ENCODE measurements at places on chromosomes 7 and 10. TPM values are rescaled to one million over a fixed set of nuclear protein-coding genes. Genes with fewer than 3 reads are reported as not detected.

DNA sequence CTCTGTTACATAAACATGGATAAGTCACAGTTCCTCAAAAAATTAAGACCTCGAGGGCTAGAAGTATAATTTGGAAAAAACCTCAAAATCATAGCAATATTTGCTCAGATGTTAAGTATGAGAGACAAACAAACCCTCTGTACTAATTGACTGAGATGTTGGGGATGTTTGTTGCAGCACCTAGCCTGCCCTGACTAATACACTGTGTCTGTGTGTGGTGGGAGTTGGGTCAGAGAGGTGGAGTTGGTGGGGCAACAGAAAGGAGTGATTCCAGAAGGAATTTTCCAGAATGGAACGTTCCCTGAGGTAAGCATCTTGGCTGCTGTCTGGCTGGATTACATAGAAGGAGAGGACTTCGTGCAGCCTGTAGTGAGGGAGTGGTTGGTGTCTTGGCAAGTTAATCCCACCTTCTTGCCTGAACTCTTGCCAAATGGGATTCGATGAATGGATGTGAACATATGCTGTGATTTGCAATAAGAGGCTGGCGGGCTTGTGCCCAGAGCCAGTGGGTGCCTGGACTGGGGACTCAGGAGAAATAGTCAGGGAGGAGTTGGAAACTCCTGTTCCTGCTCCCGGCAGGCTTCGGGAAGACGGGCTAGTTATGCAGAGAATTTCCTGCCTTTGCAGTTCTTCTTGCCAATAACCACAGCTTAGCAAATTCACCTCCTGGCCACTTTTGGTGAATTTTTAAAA lies 9.3 kb upstream of the FAM180A start:
- no peak for DNase-seq

DNA sequence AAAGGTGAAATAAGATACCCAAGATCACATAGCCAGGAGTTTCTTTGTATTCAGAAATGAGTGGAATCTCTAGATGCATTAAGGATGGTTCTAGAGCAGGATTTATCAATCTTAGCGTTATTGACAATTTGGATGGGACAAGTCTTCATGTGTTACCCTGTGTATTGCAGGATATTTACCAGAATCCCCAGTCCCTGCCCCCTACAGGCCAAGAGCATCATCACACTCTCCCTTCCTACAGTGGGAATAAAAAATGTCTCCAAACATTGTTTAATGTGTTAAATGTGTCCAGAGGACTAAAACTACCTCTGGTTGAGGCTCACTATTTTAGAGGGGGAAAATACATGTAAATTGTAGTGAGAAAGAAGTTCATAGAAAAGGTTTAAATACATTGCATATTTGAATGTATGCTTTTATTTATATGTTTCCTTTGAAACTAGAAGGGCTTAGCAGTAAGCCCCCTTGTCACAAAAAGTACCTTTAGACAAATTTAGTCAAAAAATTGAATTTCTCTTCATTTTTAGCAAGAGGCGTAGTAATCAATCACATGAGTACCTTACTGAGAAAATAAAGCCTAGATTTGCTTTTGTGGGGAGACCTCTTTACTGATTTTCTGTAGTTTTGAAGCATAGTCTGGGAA lies 141.2 kb downstream of the MLLT10 start:
- no peak for DNase-seq

- DNase-seq, result no peak
These were observed 297.2 kb upstream of the CDC14C start for GRCh38 chr7:48627164-48627563.

SYT15 gene
- polyA plus RNA-seq, result 5.2 TPM

NXPH1 gene
- polyA plus RNA-seq, result not detected

- no peak for DNase-seq
These were observed 151.9 kb upstream of the ITGB1 start for GRCh38 chr10:33109788-33110469.

DNA sequence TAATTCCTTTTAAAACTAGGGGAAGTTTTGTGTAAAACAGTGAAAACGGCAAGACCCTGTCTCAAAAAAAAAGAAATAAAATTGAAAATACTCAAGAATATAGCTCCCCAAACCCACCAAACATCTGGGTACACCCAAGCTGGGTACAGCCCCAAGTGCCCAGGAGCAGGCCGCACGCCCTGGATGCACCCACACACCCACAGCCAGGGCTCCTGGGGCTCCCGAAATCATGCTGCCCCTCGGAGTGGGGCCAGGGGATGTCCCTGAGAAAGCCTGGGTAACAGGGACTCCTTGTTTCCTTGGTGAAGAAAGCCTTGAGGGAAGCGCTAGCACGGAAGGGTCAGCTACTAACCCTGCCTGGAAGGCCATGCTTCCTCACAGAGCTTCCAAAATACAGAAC lies 10.1 kb downstream of the BNIP3 start:
- DNase-seq, result no peak

DNA sequence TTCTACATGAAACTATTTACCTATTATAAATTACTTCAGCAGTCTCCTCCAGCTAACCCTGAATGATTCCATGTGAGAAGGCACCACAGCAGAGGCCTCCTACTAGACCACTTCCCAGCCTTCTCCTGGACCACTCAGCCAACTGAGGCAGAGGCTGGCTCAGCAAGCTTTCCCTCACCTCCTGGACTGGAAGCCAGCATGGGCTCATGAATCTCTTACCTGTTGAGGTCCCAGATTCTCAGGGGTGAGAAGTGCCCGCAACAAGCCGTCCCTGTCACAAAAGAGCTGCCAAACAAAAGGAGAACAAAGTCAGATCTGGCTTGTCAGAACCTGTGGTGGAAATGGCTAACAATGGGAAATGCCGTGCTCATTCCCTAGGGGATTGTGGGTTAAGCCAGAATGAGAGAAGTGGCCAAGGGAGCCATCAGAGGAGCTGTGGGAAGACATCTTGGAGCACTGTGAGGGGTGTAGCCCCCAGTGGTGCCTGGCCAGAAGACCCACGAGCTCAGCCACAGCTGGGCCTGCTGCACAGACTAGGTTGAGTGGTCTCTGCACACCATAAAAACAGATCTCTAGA lies 36.5 kb downstream of the DPCD start:
- no peak for DNase-seq

DNA sequence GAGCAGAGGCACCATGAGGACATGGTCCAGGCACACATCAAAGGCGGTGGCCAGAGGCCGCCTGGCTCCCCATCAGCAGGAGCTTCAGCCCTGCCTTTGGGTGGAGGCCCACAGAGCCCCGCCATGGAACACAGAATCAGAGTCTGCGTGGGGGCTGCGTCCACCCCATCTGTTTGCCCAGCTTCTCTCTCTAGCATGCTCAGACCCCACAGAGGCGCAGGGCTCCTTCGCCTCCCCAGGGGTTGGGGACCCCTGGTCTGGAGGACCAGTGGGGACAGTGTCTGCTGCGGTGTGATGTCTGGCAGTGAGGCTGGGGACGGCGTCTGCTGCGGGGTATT lies 321.9 kb downstream of the PTPRN2 start:
- DNase-seq, result no peak

DNA sequence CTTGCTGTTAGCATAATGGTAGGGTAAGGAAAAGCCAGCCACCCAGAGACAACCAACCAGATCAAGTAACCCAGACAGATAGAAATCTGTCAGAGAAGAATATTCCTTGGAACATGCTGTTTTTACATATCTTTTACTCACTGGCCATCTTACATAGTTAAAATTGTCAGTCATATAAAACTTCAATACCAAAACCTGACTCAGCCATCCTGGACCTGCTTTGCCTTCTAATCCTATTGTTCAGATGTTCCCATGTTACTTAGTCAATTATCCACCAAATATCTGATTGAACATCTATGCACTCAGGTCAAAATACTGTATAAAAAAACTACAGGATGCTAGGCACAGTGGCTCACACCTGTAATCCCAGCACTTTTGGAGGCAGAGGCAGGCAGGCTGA lies 466.5 kb upstream of the NRP1 start:
- no peak for DNase-seq

C7orf57 gene
- 0.06 TPM for polyA plus RNA-seq

GRCh38 chr10:120643351-120643750 lies 186.3 kb downstream of the PLPP4 start:
- DNase-seq, result no peak

GRCh38 chr7:144653449-144653848 lies 182.4 kb downstream of the TPK1 start:
- DNase-seq, result no peak

HTR7 gene
- 0.18 TPM for polyA plus RNA-seq

GRCh38 chr10:122348512-122348911 lies 26.0 kb upstream of the PLEKHA1 start:
- DNase-seq, result no peak

Measured in forelimb muscle (tissue), 1 donor.